ENCODE measurements at places on chromosomes 2 and 18.

- no peak for DNase-seq
These were observed 148.3 kb downstream of the PLEKHA3 start for GRCh38 chr2:178628605-178629004.

GRCh38 chr2:104577143-104577542 lies 276.8 kb upstream of the POU3F3 start:
- no peak for DNase-seq

GRCh38 chr2:160538115-160538514 lies 44.5 kb upstream of the RBMS1 start:
- no peak for DNase-seq

DNA sequence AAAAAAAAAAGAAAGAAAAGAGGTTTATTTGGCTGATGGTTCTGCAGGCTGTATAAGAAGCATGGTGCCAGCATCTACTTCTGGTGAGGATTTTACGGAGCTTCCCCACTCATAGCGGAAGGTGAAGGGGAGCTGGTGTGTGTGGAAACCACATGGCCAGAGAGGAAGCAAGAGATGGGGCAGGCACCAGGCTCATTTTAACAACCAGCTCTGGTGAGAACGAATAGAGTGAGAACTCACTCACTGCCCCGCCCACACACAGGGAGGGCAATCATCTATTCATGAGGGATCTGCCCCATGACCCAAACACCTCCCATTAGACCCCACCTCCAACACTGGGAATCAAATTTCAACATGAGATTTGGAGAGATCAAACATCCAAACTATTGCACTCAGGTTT lies 68.5 kb downstream of the MOGAT1 start:
- no peak for DNase-seq

DNA sequence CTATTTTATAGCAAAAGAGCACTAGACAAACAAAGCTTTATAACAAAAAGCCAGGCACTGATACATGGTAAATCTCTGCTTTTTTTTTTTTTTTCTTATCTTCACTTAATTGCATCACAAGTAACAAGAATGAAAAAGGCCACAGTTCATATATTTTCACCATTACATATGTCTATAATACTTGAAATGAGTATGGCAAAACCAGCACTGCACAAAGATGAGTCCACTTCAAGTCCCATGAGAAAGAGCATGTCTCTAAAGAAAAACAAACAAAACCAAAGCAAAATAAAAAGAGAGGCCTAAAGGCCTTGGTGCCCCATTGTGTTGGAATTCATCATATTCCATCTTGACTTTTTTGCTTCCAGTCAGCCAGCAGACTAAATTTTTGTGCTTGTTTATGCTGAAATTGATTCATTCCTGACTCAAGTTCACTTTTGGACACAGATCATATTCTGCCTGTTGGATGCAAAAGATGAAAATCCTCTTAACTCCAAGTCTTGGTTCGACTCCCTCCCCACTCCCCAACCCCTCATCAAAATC lies 264.9 kb upstream of the CCDC68 start:
- DNase-seq, result peak; percentile 84

DNA sequence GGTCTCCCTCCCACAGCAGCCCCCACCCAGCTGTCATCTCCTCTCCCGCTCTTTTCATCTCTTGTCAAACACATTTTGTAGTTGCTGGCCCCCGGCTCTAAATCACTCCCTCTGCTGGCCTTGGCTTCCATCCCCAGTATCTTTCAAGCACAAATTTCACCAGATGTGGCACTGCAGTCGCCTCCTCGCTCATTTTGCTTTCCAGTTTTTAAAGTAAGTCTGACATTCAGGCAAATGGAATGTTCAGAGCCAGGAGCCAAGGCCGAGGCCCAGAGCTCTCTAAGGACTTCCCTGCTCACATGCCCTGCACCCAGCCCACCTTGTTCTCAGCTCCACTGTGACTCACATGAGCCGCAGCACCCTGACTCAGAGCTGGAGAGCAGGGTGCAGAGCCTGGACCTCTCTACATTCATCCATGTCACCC lies 158.4 kb downstream of the GALNT14 start:
- peak; percentile 86 for DNase-seq
